Activated T-cell treated with anti-CD3 and anti-CD28 coated beads, Interleukin-2, amount 50 U/mL, for 4 hours (primary cell): ENCODE measurements at places on chromosomes 2 and 18.

GRCh38 chr2:237541243-237541642 is 25.1 kb upstream of the PRLH start:
- no peak for DNase-seq

- DNase-seq, result no peak
Observed at GRCh38 chr2:51212374-51212773, 180.4 kb upstream of the NRXN1 start.

DNA sequence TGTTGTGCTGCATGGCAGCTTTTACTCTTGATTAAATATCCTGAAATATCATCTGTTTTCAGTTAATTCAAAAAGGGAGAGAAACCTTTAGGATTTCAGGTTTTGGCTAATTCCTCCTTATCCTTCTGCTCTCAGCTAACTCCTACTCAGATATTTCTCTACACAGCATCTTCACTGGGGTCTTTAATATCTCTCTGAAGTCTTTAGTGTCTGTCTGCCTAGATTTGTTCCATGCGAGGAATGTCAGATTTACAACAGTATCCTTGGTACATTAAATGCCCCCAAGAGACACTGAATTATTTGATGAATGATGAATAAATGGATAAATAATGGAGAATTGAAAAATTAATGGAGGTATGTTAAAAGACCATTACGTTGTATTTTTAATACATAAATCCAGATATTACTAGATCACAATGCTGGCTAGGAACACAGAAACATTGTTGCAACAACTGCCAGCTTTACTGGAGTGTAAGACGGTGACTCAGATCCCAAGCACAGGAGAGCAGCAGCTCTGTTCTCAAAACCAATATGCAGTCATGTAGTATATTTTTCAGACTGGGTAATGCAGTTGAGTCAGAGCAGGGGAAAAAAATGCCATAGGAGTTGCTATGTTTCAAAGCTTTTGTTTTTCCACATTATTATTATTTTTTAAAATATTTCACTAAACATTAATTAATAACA is 388.0 kb upstream of the SYT4 start:
- DNase-seq, result no peak

DNA sequence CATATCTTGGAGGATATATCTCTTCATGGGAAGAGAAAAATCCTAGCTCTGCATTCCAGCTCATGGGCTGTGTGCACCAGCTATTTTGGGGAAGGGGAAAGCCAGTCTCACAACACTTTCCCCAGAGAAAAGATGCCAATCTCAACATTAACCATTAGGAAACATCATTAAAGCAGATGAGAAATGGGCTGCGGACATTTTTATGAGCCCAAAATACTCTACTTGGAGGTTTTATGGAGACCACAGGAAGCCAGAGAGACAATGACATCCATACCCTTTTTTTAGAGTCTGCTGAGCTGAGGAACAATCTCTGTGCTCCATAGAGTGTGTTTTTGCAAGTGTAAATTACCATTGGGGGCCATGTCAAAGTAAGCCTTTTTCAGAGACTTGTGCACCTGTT is 213.7 kb downstream of the TRIB2 start:
- DNase-seq, result no peak

- no peak for DNase-seq
Observed at GRCh38 chr2:79512442-79513401, at the start of gene CTNNA2. Gene CTNNA2 (plus strand): TSS chr2:79513051.

DNA sequence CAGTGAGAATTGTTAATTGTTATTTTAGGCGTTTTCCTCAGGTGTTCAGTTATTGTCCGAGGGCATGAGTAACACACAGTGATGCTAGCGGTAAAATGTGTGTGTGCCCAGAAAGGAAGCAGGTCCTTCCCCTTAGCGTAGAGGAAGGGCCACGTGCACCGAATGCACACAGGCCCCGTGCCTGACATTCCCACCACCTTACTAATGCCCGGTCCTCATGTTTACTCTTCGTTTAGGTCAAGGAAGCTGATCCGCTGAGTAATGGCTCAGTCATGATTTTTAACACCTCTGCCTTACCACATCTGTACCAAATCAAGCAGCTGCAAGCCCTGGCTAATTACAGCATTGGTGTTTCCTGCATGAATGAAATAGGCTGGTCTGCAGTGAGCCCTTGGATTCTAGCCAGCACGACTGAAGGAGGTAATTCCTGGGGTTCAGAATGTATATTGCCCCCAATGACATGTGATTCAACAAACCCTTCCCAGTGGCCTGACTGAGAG is 76.7 kb downstream of the MERTK start:
- DNase-seq, result no peak

DNA sequence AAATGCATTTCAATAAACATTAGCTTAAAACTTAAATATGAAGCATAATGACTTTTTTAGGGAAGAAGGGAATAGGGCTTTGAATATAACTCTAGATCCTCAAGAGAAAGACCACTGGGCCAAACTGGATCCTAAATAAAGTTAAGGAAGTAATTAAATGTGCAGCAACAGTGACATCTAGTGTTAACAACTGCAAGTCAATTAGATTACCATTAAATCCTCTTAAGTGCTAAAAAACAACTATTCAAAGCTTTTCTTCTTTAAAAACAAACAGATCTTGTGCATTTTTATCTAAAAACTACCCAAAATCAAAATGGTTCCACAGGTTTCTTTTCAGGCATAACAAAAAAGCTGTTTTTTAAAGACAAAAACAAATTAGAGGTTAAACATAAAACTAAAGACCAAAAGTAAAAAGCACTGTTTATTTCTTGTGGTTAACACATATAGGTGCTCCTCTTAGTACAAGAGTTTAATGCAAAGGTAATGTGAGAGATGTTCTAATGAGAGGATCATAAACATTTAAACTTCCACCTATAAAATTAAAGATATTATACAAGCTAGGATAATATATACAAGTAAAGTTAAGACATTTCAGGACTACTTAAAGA is 111.4 kb downstream of the THADA start:
- DNase-seq, result no peak

DNA sequence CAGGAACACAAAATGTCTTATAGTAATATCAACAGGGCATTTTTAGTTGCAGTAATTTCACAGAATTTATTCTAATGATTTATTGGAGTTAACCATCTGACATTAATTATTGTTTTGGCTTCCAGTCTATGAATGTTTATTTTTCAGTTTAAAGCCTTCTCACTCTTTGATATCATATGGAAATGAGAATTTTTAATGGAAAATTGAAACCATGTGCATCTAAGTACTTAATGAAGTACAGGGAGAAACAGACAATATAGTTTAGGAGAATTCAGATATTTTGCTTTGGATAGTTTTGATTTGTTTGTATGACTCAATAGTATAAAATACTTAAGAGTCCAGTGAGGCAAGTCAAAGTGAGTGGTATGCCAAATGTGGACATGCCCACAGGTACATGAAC is 126.1 kb downstream of the OLA1 start:
- no peak for DNase-seq

- DNase-seq, result no peak
Observed at GRCh38 chr2:129780316-129781270, 198.9 kb upstream of the RAB6C start.

GRCh38 chr2:45765007-45765727 is 113.7 kb downstream of the PRKCE start:
- DNase-seq, result no peak

GRCh38 chr2:152391318-152391717 is 56.3 kb downstream of the FMNL2 start:
- no peak for DNase-seq

- DNase-seq, result no peak
Observed at GRCh38 chr2:199946196-199946595, 9.1 kb downstream of the TYW5 start.

DNA sequence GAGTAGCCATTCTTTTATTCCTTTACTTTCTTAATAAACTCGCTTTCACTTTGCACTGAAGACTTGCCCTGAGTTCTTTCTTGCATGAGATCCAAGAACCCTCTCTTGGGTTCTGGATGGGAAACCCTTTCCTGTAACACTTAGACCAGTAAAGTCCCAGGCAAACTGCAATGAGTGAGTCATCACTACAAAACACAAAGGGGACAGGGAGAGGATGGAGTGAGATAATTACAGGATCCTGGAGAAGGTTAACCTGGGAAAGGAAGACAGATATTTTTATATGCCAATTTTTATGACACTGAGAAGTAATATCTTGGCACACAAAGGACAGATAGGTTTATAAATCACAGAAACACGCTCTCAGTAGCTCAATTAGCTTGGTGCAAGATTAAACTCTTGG is 48.7 kb downstream of the EHD3 start:
- DNase-seq, result no peak

DNA sequence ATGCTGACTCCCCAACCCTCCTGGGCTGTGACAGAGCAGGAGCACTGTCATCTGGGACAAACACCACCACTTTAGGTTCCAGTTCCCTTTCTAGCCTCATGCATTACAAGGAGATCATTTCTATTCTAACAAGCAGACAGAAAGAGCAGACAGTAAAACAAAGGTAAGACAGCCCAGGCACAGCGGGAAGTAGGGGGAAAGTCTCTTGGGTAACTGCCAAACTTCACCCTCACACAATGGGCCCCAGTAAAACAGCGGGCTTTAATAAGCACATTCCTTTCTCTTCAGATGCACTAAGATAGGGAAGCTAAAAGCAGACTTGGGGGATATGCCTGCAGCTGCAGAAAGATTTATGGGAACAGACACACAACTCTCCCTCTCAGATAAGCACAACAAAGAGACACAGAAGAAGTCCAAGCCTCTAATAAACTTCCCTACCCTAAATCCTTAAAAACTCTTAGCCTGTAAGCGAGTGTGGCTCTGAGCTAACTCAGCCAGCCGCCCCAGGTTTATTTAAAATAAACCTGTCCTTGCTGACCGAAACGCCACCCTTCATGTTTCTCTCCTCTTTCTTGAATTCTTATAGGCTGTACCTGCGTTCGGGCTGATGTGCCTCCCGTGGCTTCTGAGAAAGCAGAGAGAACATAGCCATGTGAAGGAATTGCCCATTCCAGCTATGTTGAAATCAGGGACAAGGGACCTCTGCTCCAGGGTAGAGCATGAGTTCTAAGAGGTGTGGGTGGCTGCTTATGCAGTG is 726.8 kb upstream of the DDX18 start:
- no peak for DNase-seq

GRCh38 chr2:223123855-223124610 is 72.0 kb downstream of the KCNE4 start:
- no peak for DNase-seq

GRCh38 chr2:158493458-158493857 is 36.7 kb downstream of the PKP4 start:
- DNase-seq, result no peak

- no peak for DNase-seq
Observed at GRCh38 chr2:47403609-47404193, 745 bp downstream of the MSH2 start.

DNA sequence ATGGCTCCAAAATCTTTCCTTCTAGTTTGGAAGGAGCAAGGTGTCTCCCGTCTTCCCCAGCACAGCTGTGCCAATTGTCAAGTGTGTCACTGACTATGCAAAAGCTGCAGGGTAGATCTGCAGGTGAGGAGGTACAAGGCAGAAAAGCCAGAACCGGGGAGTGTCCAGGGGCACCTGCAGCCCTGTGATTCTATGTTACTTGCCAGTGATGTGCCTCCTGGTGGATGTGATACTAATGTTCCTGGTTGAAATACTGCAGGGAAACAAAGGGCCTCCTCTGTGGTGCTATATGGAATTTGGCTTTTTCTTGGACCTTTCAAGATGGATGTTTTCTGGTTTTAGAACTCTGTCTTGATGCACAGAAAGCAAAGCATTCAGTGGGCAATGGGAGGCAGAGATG is 80.3 kb downstream of the ST6GAL2 start:
- no peak for DNase-seq

DNA sequence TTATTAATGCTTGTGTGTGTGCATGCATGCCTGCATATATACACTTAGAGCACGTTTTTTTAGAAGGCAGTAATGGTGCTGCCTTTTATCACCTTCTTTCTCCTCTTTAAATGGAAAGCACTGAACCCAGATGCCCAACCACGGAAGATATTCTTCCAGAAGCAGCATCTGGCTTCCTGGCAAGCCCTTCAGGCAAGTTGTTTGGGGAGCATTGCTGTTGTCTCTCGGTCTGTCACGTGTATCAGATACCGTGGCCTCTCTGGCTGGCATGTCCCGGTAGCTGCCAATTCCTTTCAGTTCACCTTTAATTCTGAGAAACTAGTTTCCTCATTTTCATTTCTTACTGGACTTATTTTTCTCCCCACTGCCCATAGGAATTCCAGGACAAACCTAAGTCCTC is 587.8 kb downstream of the ARHGAP15 start:
- no peak for DNase-seq

- DNase-seq, result no peak
Observed at GRCh38 chr2:40470822-40471813, 19.2 kb upstream of the SLC8A1 start.

DNA sequence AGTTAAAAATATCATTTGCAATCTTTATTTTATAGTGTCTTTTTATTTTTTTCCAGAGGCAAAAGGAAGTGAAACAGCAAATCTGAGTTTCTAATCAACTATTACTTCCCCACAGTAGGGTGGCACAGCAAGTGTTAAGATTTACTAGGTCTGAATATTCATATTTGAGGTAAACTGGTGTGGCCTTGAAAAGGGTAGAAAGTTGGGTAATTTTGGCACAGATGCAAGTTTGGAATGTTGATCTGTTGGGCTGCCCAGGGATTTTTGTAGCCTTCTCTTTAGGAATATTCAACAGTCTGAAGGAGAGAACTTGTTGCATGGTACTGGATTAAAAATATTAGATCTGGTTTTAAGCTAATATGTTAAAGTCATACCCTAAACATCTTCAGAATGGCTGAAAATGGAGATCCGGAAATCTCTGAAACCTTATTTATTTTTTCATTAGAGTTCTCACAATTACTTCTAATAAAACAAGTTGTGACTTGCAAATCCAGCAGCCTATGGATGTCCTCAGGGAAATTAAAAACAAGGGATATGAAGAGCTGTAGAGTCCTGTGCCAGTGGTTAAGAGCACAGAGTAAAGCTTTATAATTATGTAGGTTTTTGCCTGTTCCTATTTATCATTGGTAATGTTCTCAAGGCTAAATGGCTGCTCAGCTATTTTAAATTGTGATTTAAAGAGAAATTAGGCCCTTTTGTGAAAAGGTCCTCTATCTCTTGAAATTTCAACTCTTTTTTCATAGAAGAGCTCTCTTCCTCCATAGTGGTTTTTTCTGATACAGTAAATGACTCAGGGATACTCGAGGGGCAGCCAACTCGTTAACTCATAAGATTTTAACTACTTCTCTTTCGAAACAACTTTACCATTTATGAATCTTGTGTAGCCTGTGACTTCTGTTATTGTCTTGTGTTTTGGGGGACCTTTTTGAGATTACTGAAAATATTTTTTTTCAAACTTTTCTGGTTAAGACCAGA is 11.0 kb downstream of the TANK start:
- no peak for DNase-seq

GRCh38 chr2:236887531-236887930 is 198.2 kb upstream of the COPS8 start:
- no peak for DNase-seq
